ENCODE measurements at places on chromosomes 1 and 21.

- peak; percentile 38 for DNase-seq
These were observed 20.4 kb upstream of the RGS16 start for GRCh38 chr1:182624577-182624976.

DNA sequence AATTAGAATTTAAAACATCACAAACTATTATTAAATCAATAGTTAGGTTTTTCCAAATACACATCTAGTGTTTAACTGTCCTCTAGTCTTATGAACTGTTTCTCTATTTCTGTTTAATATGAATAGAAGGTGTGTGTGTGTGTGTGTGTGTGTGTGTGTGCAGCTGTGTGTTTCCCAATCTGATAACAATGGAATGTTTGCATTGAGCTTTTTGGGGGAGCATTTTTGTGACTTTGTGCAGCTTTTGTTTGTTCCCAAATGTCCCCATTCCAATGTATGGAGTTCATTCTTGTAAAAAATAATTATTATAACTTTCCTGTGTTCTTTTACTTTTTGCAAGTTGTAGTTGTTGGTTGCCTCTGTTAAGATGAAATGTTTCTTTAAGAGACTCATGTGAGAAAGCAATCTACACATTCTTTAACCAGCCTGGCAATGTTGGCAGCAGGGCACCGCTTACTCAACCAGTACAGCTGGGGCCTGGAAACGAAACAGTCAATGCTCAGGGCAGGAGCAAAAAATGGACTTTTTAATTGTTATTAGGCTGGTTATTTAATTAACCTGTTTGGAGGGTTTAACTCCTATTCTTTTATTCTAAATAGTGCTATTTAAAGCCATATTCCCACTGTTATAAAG, 354.3 kb downstream of the SRGAP2C start:
- DNase-seq, result no peak

GRCh38 chr1:170265234-170265633, 119.5 kb downstream of the NTMT2 start:
- no peak for DNase-seq

- DNase-seq, result peak; percentile 35
These were observed 834.3 kb downstream of the KCNT2 start for GRCh38 chr1:195773931-195774330.

DNA sequence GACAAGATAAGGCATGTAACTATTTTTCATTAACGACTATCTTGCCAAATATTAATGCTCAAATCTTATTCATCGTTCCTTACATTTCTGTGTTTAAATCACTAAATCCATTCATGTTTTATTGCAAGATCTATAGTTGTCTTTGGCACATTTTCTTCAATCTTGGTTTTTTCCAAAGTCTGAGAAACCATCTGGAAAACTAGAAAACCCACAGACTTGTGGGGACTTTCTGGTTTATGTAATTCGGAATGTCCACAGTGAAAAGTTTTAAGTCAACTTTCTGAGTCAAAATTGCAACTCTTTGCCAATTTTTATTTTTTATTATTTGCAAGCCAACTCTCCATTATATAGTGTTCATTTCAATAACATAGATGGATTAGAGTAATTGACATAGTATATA, 520.8 kb upstream of the ADAMTS5 start:
- no peak for DNase-seq

GRCh38 chr1:203101813-203102634, 16.2 kb upstream of the MYOG start:
- DNase-seq, result peak; percentile 26

GRCh38 chr1:75502776-75503175, 108.1 kb downstream of the SLC44A5 start:
- peak; percentile 63 for DNase-seq

DNA sequence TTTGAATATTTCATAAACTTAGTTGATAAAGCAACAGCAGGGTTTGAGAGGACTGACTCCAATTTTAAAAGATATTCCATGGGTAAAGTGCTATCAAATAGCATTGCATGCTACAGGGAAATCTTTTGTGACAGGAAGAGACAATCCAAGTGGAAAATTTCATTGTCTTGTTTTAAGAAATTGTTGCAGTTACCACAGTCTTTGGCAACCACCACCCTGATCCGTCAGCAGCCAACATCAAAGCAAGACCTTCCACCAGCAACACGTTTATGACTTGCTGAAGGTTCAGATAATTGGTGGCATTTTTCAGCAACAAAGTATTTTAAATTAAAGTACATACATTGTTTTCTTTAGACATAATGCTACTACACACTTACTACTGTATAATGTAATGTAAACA, 47.8 kb downstream of the ADGRL4 start:
- DNase-seq, result no peak

DNA sequence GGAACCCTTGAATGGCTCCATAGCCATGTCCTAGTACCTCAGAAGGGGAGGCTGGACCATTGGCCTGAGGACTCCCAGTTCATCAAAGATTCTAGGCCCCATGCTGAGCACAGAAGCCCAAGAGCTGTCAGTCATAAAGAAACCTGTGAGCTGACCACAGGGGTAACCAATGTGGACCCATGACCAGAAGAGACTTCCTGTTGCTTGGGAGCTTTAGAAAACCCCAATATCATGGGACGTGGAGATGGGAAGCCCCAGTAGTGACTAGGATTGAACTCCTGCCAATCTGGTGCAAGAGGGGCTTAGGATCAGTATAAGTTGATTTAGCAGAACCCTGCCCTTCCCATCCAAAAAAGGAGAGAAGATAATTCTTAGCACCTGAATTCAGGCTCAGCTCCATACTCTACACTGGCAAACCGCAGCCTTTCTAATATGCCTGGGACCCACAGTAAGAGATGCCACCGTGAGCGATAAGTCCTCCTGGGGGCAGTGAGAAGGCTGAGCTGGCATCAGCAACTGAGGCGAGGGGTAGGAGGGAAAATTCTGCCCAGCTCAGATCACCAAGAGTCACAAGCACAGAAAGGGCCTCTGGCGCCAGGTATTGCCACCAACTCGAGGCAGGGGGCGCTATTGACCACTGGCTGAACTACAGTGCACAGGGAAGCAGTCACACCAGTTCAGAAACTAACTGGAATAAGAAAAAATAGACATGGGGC, 108.9 kb downstream of the CAPN8 start:
- peak; percentile 74 for DNase-seq

Data from OCI-M1 (cell line).